ENCODE measurements at places on chromosomes 13 and 19. TPM values are rescaled to one million over a fixed set of nuclear protein-coding genes. Genes with fewer than 3 reads are reported as not detected.

Gene PEX11G
- total RNA-seq: 16.5 TPM

GRCh38 chr13:67880916-67881315 is 650.8 kb upstream of the PCDH9 start:
- DNase-seq: no peak

Gene PDX1
- total RNA-seq: 0.70 TPM

- DNase-seq: no peak
Measured at GRCh38 chr13:113997845-113998751, 24.2 kb upstream of the C13orf46 start.

DNA sequence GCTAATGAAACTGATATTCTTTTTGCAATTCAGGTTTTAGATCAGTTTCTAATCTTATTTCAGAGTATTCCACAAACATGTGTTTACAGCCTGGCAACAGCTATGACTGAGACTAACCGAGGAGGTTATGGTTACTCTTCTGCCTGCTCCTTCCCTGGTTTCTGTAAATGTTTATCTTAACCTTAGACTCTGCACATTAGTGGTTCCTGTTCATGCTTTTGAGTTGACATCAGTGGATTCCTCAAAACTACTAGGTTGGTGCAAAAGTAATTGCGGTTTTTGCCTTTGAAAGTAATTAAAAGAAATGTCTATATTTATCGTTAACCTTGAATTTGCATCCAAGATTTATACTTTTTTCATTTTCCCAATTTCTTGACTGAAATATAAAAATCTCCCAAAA is 237.0 kb upstream of the TSHZ3 start:
- DNase-seq: no peak

Gene MTUS2
- 0.53 TPM for total RNA-seq

Gene MIPEP
- 12.0 TPM for total RNA-seq

Measured in left lobe of liver (tissue), 2 donors.